ENCODE measurements at places on chromosomes 12 and 14.

DNA sequence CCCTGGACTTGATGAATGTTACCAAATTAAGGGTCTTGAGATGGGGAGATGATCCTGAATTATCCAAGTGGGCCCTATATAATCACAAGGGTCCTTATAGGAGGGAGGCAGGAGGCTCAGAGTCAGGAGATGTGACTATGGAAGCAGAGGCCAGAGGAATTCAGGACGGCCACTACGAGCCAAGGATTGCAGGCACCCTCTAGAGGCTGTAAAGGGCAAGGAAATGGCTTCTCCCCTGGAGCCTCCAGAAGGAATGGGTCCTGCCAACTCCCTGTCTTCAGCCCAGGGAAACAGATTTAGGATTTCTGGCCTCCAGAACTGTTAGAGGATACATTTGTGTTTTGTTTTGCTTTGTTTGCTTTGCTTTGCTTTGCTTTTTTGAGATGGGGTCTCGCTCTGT, 8.8 kb downstream of the BDKRB1 start:
- no peak for DNase-seq

DNA sequence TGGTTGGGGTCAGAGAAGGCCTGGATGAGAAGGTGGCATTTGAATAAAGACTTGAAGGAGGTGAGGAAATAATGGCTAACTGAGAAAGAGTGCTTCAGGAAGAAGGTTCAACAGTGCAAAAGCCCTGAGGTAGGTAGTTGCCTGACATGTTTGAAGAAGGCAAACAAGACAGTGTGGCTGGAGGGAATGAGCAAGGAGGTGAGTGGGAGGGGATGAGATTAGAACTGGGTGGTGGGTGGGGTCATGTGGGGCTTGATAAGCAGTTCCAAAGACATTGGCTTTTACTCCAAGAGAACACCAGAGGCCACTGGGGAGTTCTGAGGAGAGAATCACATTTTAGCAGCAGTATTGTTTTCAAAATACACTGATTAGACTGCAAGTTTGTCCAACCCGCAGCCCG, 50.5 kb downstream of the HSPB8 start:
- no peak for DNase-seq

GRCh38 chr14:99768381-99768780, 24.8 kb upstream of the EML1 start:
- DNase-seq, result no peak

DNA sequence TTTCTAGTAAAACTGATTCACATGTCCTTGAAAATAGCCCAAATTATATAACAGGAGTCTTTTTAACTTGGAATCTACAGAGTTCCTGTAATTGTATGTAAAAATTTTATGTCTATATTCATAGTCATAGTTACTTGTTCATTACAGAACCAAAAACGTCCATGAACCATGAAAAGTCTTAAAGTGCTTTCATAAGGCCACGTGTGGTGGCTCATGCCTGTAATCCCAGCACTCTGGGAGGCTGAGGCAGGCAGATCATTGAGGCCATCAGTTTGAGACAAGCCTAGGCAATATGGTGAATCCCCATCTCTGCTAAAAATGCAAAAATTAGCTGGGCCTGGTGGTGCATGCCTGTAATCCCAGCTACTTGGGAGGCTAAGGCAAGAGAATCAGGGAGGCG, 48.4 kb downstream of the GALNT4 start:
- DNase-seq, result no peak

GRCh38 chr12:65196762-65197567, 27.6 kb downstream of the LEMD3 start:
- DNase-seq, result no peak

- peak; percentile 44 for DNase-seq
Measured at GRCh38 chr12:81257947-81258551, 180.2 kb downstream of the ACSS3 start.

DNA sequence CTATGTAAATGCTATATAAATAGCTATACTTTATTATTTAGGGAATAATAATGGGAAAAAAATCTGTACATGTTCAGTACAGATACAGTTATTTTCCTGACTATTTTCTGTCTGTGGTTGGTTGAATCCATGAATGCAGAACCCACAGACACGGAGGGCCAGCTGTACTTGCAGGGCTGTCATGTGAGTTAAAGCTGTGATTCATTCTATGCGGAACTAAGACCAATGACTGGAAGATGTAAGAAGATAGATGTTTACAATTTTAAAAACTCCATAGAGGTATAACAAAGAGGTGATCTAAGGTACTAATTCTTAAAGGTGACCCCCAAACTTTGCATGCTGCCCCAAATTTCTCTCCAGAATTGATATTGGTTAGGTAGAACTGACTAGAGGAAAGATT, 14.6 kb downstream of the PCNX4 start:
- peak; percentile 73 for DNase-seq

- peak; percentile 82 for DNase-seq
Measured at GRCh38 chr12:51421266-51421884, 3.3 kb upstream of the SLC4A8 start.

DNA sequence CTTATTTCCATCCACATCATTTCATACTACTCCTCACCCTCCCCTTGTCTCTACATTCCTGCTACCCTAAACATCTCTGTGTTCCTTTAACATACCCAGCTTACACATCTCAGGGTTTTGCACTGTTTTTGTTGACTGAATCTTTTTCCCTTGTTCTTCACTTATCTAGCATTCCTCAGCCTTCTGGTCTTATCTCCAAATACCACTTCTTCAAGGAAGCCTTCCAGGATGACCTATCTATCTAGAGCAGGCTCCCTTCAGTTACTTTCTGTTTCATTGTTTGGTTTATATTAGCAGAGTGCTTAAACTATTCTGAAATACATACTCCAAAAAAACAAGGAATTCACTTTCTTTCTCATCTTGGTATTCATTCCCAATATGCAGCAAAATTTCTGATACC, 353.1 kb downstream of the NAV3 start:
- DNase-seq, result no peak

- no peak for DNase-seq
Measured at GRCh38 chr12:57744194-57744776, 554 bp upstream of the TSPAN31 start.

DNA sequence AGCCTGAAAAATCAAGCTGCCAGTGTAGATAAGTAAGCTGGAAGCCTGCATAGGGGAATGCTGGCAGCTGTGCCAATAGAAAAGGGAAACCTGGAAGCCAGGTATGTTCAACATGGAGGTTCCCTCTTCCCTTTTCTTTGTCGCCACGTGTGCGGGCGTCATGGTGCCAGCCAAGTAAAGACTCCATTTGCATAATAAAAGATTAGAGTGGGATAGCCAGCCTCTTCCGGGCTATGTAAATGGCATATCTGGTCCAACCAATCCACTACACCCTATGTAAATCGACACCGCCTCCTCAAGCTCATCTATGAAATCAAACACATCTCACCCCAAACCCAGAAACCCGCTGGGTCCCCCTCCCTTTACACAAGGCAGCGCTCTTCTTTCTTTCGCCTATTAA, 5.6 kb upstream of the ADGRD1 start:
- DNase-seq, result no peak

DNA sequence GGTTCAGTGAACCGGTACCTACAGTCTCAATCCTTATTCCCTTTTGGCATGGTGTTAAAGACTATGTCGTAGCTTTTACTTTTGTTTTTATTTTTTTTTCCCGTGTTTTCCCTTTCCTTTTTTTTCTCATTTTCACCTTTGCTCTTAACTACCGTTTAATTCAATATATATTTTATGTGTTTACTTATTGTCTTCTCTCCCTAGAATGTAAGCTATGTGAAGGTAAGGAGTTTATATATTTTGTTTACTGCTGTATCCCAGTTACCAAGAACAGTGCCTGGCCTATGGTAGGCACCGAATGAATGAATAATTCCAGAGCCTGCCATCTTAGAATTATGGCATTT, 261 bp upstream of the MLH3 start:
- DNase-seq, result no peak

- DNase-seq, result no peak
Measured at GRCh38 chr14:36672095-36672494, 10.4 kb downstream of the PAX9 start.

GRCh38 chr14:23572836-23573235, 5.2 kb upstream of the AP1G2 start:
- DNase-seq, result no peak

- no peak for DNase-seq
Measured at GRCh38 chr12:105355752-105356151, 25.3 kb downstream of the C12orf75 start.

Data from Ammon's horn (tissue), 1 donor.